Fibroblast of gingiva (primary cell): ENCODE measurements at places on chromosomes 7 and 10.

- no peak for DNase-seq
These were observed 155.2 kb downstream of the SEMA3A start for GRCh38 chr7:84039432-84039831.

GRCh38 chr10:72611783-72612182, 14.1 kb downstream of the MICU1 start:
- DNase-seq: no peak

DNA sequence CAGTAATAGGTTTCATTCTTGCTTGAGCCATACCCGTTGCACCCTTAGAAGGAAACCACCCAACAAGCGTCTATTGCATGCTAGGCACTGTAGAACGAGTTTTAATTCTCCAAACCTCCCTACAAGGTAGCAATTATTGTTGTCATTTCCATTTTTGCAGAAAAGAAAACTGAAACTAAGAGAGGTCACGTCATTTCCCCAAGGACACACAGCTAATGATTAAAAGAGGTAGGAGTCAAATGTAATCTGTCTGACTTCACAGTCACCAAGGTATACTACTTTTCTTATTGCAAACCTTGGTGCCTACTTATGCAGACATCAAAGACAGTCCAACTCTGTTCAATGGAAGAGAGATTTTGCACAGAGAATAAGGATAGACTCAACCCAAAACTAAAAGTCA, 49.1 kb upstream of the C1QL3 start:
- DNase-seq: no peak

- DNase-seq: no peak
These were observed 160.7 kb upstream of the COBL start for GRCh38 chr7:51477323-51477722.

DNA sequence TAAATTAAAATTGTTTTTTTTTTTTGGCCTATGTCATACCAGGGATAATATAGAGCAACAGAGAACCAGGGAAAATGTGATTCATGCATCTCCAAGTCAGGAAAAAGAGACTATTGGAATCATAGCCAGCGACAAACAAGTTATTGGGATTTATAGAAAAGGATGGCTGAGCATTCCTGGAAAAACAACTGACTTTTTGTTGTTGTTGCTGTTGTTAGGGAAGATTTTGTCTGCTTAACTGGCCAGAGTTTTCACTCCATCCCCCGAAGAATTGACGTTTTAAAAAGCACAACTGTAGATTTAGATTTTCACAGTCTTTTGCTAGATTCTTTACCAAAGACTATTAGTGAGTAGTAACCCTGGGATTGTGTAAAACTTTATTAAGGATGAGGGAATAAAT, 112.4 kb downstream of the TBXAS1 start:
- DNase-seq: no peak

DNA sequence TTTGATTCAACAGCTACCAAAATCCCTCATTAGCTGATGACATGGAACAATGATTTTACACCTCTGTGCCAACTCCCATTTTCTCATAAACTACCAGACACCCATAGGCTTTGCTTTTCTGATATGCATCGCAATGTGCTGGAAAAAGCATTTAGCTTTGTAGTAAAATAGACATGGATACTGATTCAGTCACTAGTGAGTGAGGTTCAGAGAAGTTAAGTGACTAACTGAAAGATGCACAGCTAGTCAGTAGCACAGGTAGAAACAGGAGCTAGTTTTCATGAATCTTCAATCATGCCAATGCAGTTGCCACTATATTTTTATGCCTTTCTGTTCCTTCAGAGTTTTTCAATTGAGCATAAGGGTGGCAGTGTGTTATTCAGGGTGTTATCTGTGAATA, 38.7 kb downstream of the PRKG1 start:
- DNase-seq: no peak

DNA sequence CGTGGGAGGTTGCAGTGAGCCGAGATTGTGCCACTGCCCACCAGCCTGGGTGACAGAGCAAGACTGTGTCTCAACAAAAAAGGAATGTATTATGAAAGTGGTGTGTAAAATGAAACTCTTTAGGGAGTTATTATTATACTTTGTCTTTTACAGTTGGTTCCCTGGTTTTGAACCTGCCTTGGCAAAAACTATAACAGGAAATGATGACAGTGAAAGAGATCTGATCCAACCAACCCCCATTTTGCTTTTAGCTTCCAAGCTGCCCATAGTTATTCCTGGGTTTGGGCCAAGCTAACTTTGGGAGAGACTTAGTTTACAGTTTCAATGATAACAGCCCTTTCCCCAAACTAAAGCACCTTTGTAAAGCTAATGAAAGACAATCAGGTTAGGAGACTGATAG, 34.1 kb upstream of the NMT2 start:
- peak; percentile 16 for DNase-seq

GRCh38 chr7:71272509-71273490, 140.9 kb downstream of the GALNT17 start:
- no peak for DNase-seq

- DNase-seq: peak; percentile 17
These were observed 25.9 kb downstream of the SFXN4 start for GRCh38 chr10:119139464-119140067.

- no peak for DNase-seq
These were observed 309.9 kb upstream of the IGFBP3 start for GRCh38 chr7:46230990-46231305.

DNA sequence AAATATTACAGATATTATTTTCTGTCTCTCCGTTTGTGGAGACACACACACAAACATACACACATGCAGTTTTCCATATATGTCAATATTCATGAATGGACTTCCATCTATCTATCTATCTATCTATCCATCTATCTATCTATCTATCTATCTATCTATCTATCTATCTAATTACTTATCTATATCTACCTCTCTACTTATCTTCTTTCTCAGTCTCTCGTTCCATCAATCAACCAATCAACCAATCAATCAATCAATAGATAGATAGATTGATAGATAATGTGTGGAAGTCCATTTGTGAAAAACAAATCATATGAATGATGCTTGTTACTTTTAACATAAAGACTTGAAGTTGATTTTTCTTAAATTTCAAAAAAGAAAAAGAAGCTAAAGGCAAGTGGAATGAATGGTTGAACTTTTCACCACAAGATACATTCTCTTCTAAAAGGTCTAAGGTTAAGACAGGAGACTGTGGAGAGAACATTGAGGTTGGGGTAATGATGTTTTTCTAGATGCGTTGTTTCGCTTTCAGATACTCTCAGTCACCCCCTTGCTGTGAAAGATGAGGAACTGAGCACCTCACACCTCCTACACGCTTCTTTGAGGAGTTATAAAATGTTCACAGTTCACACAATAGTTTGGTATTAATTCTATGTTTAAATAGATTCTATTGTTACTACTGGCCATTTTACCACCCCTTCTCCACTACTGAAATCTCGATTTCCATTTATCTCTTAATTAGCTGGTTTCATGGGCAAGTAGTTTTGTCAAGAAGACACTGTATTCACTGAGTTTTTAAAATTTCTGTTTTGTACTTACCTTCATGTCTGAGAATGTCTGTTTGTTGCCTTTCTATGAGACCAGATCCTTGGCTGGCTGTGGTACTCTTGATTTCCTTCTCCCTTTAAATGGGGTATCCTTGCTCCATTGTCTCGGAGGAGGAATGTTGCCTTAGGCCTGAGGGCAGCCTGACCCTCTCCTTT, 114.1 kb downstream of the EMX2 start:
- DNase-seq: no peak

GRCh38 chr7:99308461-99309074, 17.1 kb upstream of the ARPC1A start:
- DNase-seq: no peak

- DNase-seq: no peak
These were observed 97.7 kb upstream of the PCBD1 start for GRCh38 chr10:70985824-70986622.

GRCh38 chr7:2856388-2857169, 12.5 kb upstream of the GNA12 start:
- DNase-seq: no peak

DNA sequence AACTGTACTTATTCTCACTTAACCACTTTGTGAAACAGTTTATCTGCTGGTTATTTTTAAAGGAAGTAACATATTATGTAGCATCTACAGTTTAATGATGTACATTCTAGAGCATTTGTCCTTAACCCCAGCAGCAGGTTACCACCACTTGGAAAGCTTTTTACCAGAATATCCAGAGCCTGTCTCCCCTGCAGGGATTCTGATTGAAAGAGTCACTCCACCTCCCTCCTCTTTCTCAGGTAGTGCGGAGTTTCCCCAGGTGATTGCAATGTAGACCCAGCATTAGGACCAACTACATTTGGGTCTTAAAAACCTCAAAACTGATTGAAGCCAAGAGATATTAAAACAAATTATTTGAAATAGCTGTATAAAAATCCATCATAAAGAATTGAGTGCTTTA, 53.1 kb downstream of the NRG3 start:
- no peak for DNase-seq

GRCh38 chr7:123198668-123199652, 809 bp downstream of the SLC13A1 start:
- no peak for DNase-seq

- no peak for DNase-seq
These were observed 640.7 kb upstream of the MKI67 start for GRCh38 chr10:128766915-128767314.

DNA sequence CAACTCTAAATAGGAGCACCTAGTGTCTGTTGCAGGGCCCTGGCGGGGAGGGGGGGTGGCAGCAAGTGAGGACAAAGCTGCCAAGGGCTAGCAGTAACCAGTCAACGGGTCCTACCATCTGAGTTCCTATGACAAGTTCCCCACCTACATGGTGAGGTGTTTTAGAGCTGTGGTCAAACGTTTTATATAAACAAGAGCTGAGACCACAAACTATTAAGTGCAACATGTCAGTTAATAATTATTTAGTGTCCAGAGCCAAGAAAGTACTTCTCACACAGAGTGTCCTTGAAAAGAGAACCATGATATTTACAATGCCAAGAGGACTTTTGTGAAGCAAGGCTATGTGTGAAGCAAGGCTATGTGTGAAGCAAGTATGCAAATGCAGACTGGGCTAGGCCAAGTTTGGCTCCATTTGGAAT, 434.7 kb downstream of the TNS3 start:
- peak; percentile 34 for DNase-seq
